IMR-90 (cell line): ENCODE measurements at places on chromosomes 4 and X. TPM values are rescaled to one million over a fixed set of nuclear protein-coding genes. Genes with fewer than 3 reads are reported as not detected.

DNA sequence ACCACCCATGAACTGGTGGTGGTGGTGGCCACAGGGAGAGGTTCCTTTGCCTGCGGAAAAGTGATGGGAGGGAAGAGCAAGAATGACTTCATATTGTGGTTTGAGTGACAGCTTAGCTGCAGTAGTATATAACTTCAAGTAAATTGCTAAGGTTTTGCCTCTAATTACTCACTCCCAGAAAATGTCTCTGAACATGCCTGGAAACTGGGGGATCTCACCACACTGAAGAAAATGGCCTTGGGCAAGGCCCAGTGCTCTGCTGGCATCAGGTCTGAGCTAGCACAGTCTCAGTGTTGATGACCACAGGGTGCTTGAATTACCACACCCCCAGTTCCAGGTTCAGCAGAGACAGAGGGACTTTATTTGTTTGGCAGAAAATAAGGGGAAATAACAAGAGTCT, 2085.4 kb downstream of the ARAP2 start:
- DNase-seq = peak; percentile 27

TMPRSS11A gene
- not detected in 2 replicates for total RNA-seq

GC gene
- total RNA-seq = not detected in 2 replicates

DNA sequence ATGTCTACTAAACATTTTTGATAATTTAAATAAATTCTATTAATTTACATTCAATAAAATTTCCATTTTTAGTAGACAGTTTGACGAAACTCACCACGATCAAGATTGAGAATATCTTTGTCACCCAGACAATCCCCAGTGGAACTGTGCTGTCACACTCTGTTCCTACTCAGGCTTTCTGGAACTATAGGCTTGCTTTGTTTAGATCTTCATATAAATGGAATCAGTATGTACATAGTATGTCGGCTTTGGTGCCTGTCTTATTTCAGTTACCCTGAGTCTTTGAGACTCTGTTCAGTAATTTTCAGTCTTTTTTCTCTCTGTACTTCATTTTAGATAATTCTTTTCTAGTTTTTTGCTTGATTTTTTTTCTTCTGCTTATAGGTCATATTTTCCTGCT, 163.5 kb upstream of the EMCN start:
- no peak for DNase-seq

GRCh38 chrX:150074175-150074574, 135.9 kb upstream of the EOLA2 start:
- peak; percentile 40 for DNase-seq

DNA sequence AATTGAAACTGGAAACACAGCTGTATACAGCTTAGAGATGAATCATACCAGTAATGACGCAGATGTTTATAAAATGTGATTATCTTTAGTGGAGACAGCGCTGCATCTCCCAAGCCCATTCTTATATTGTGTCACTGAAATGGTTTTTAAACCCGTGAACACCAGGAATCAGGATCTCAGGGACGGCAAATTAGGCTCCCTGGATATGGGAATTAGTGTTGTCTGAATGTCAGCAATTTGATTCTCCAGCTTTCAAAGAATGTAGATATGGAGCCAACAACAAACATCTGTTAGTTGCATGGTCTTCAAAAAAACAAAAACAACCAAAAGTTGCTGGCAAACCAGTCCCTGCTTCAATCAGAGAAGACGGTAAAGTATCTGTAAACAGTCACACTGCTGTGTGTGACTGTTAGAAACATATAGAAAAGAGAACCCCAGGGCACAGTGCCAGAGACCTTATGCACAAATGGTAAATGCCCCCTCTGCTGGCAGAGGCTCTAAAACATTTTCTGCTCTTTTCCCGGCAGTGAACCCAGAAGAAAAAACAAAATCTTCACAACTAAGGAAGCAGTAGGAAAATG, 351.9 kb upstream of the FTHL17 start:
- DNase-seq = peak; percentile 62

GRCh38 chr4:36004204-36004851, 240.0 kb downstream of the ARAP2 start:
- no peak for DNase-seq

DNA sequence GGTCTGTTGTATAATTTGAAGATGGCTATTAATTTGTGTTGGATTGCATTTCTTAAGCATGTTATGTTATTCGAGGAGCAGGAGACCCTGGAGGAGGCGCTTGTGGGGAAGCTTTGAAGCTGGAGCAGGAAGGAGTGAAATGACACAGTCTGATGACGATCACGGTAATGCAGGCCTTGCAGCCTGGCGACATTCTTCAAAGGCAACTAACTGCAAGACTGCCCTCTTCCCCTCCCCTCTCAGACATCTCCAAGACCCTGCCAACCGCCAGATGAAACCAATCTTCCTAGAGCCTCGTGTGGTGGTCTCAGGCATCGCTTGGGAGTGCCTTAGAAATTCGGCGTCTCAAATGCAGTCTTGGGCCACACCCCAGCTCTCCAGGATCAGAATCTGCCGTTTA, 16.1 kb downstream of the CLCN4 start:
- peak; percentile 30 for DNase-seq

DNA sequence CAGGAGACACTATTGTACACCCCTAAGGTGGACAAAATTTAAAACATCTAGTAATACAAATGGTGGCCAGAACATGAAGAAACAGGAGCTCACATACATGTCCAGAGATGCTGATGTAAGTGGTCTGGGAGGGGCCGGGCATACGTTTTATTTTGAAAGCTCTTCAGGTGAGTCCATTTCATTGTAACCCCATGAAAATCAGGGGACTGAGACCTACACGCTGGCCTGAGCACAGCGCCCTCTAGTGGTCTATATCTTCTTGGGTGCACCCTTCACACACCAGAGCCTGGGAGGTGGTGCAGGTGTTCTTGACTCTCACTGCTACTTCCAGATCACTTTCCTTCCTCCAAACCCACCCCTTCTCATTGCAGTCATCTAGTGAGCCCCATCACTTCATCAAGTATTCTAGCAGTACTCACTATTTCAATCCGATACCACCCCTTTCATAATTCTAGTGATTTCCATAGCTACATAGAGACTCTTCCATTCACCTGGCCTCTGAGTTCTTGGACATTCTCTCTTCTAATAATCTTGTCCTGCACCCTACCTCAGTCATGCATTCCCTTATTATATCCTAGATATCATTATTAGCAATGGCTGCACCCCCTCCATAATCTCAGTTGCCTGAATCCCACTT, 4.3 kb upstream of the TLR6 start:
- peak; percentile 26 for DNase-seq
